Inflammatory macrophage (primary cell): ENCODE measurements at places on chromosomes 7 and 10.

GRCh38 chr10:22010973-22011408 is 7.5 kb upstream of the DNAJC1 start:
- no peak for DNase-seq

- no peak for DNase-seq
Observed at GRCh38 chr10:649445-649797, 40.0 kb downstream of the DIP2C start.

DNA sequence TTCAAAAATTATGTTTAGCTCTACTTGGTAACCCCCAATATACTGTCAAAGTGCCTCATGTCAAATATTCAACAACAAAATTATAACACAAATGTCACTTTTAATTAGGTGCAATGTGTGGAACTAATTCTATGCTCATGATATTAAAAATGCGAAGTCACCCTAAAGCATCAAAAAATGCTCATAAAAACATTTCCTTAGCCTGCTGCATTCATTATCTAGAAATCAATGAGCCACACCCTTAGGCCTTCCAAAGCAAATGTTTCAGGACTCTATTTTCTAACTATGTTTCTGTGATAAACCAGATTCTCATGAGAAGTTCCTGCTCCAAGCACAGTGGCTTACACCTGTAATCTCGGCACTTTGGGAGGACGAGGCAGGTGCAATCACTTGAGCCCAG is 75.0 kb upstream of the ANK3 start:
- DNase-seq = no peak

GRCh38 chr7:157439761-157440160 is 103.0 kb downstream of the DNAJB6 start:
- no peak for DNase-seq

GRCh38 chr7:65441010-65441409 is 67.4 kb downstream of the ZNF92 start:
- DNase-seq = no peak

DNA sequence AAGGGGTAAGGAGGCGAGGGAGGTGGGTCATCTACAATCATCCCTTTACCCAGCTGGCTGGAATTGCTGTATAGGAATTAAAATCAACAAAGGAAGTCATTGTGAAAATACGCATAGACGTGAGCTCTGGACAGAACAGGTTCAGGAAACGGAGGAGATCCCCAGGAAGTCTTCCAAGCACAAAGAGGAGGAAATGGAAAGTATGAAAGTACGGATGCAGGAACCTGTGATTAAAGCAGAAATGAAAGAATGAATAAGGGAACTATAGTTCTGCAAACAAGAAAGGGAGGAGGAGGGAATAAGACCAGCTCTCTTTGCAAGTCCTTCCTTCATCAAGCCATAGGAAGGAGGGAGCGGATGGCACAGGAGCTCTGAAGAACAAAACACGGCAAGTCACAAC is 61.8 kb downstream of the PYROXD2 start:
- DNase-seq = no peak

GRCh38 chr7:159032322-159032721 is 112.3 kb downstream of the VIPR2 start:
- DNase-seq = no peak

DNA sequence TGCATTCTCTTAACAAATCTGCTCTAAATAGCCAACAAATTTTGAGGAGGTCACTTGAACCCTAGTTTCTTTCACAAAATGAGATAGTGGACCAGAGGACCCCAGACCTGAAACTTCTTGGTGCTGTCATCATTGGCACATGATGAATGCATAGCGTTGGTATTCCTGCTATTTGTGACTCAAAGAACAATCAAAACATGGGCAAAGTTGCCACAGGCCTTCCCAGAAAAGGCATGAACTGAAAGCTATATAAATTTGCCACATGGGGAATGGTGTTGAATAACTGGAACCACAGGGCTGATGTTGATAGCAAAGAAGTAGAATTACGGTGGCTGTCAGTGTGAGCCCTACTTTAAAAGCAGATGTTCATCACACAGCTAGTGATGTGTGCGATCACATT is 219.9 kb upstream of the KMT2E start:
- DNase-seq = no peak

GRCh38 chr10:127813290-127813689 is 76.3 kb downstream of the FOXI2 start:
- DNase-seq = no peak

DNA sequence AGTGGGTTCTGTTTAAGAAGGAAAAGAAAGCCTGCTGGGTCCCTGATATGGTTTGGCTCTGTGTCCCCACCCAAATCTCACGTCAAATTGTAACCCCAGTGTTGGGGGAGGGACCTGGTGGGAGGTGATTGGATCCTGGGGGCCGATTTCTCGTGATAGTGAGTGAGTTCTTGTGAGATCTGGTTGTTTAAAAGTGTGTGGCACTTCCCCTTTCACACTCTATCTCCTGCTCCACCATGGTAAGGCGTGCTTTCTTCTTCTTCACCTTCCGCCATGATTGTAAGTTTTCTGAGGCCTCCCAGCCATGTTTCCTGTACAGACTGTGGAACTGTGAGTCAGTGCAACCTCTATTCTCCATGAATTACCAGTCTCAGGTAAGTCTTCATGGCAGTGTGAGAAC is 42.6 kb downstream of the INPP5A start:
- DNase-seq = no peak

- DNase-seq = peak; percentile 23
Observed at GRCh38 chr7:50812841-50813475, 30.3 kb upstream of the GRB10 start.

DNA sequence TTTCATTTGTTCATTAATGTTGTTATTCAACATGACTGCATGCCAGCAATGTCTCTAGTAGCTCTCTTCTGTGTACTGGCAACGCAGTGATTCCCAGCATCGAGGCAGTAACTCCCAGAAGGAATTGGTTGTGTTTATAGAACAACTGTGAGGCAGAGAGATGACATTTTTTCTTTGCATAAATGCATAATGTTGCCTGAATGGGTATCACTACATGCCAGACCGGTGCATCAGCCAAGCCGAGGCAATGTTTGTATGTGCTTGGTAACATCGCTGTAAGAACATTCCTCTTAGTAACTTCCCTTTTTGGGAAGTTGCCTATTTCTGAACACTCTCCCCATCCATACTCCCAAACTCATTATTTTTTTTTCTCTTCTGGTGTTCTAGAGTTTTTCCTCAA is 182.9 kb downstream of the HTR7 start:
- no peak for DNase-seq

- DNase-seq = no peak
Observed at GRCh38 chr10:964988-965417, 23.2 kb upstream of the GTPBP4 start.

DNA sequence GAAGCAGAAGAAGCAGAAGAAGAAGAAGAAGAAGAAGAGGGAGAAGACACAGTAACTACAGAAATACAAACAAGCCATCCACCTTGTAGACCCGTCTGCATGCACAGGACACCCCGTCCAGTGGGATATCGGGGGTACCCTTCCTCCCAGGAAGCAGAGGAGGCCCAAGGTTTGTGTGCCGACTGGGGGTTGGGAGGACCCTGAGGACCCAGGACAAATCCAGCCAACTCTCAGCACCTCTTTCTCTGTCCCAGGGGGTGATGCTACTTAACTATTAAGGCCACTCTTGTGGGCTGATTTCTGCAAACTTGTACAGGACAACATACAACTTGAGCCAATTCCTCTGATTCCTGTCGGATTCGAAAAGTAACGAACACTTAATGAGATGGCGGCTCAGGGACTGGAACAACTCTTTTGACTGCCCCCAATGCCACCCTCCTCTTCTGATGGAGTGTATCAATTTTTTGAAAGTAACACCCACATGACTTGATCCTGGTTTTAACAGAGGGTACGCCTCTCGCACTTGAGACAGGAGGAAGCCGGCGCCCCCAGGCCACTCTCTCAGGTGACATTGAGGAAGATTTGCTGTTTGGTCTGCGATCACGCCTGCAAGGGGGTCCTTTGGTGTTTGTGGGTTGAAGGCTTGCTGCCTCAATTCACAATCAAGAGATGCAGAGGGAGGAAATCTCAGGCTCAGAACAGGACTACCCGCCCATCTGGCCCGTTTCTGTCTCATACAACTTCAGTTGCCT is 192.6 kb downstream of the TNS3 start:
- DNase-seq = no peak

DNA sequence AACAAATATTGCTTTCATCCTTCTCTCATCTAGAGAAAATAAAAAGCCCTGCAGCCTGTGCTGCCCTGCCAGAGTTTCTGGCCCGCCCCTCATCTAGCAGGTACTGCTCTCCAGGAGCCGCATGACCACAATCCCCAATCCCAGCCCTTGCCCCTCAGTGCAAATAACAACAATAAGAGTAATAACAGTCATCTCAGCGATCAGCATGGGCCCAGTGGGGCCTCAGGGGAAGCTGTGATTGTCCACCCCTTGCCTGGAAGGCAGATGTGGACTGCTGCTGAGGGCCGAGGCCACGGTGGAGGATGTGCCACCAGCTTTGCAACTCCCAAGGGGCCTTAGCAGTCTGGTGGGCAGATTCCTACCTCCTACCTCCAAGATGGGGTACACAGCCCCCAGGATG is 106.1 kb downstream of the CDH23 start:
- DNase-seq = no peak

DNA sequence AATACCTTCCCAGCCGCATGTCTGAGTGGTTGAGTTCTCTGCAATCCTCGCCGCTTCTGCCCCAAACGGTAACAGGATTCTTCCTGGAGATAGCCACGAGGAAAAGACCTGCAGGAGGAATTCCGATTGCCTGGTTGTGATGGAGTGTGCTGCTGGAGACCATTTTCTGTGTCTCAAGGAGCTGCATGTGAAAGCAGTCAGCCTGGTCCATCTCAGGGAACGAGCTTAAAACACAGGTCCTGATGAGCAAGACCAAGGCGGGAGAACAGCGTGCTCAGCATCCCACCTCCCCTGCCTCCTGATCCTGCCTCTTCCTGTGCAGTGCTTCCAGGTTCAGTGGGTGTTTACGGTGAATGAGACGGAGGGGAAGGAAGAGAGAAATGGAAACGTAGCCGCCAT is 26.5 kb downstream of the VIPR2 start:
- no peak for DNase-seq

GRCh38 chr7:16891874-16892643 is 10.3 kb upstream of the AGR3 start:
- DNase-seq = no peak

DNA sequence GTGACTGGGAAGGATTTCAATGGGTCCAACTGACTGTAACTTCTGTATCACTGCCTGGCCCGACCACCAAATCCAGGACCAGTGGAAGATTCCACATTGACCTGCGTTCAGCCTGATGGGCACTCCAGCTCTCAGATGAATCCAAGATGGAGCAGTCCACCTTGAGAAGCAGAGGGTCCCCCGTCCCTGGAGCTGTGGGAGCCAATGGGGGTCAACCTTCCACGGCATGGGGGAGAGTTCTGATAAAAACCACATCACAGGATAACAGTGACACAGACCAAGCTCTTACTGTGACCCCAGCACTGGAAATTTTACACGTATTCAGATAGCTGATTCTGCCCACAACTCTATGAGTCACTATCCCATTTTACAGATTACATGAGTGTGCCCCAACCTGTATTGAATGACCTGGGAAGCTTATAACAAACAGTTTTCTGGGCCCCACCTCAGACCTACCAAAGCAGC is 11.2 kb downstream of the ZCCHC24 start:
- no peak for DNase-seq

- no peak for DNase-seq
Observed at GRCh38 chr10:20596911-20597310, 300.2 kb downstream of the NEBL start.
